CD4-positive, alpha-beta T cell treated with Interleukin-17A for 4 hours (primary cell): ENCODE measurements at places on chromosomes 12 and 14.

GRCh38 chr12:7079826-7080125 lies 12.5 kb downstream of the C1R start:
- no peak for DNase-seq

- no peak for DNase-seq
These were observed 228.6 kb downstream of the ZFP36L1 start for GRCh38 chr14:68564191-68564825.

GRCh38 chr12:120687578-120688289 lies 785 bp downstream of the MLEC start:
- peak; percentile 47 for DNase-seq

DNA sequence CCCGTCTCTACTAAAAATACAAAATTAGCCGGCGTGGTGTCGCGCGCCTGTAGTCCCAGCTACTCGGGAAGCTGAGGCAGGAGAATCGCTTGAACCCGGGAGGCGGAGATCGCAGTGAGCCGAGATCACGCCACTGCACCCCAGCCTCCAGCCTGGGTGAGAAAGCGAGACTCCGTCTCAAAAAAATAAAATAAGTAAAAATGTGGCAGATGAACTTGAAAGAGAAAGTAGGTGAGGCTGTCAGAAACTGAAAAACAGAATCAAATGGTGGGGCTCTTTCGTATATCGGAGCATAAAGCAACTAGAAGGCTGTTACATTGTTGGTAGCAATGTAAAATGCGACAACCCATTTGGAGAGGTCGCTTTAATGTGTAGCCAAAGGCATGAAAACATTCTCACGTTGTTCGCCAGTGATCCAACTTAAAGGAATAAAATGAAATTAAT lies 767 bp upstream of the CCNT1 start:
- no peak for DNase-seq

- DNase-seq, result no peak
These were observed 10.7 kb upstream of the AVIL start for GRCh38 chr12:57829025-57829777.
